NCI-H524 (cell line): ENCODE measurements at places on chromosomes 4 and X.

GRCh38 chrX:55695227-55696018, 22.1 kb upstream of the RRAGB start:
- DNase-seq, result no peak

- DNase-seq, result no peak
These were observed 105.7 kb downstream of the CEP44 start for GRCh38 chr4:174389439-174389838.

GRCh38 chr4:173494013-173494970, 35.7 kb downstream of the HAND2 start:
- DNase-seq, result peak; percentile 18

DNA sequence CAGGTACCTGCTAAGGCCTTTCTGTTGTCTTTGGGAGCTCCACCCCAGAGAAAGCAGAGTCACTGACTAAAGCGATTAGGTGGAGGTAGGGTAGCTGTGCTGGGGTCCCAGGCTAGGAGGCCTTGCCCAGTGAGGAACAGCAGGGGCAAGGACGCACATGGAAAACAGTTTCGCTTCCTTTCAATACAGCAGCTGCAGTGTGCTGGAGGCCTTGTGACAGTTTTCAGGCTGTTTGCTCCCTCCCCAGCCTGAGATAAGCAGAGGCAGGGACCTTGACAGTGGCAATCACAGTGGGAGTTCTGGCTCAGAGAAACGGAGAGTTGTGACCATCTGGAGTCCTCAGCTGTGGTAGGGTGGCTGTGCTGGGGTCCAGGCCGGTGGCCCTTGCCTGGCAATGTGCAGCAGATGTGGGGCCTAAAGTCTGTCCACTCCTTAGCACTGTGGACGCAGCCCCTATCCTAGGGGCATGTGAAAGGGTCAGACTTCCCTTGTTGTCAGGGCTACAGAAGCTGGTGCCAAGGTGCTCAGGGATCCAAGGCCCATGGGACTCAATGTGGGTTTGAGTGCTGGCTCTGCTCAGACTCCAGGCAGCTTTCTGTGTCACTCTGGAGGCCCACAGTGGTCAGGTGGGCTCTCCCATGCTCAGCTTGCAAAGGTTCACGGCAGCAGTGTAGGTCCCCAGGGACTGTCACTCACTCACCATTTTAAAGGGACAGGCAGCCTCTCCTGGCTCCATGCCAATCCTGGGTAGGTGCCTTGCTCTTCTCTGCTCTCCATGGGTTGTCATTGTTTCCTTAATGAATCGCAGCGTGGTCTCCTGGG, 534.9 kb upstream of the FMR1 start:
- peak; percentile 66 for DNase-seq

DNA sequence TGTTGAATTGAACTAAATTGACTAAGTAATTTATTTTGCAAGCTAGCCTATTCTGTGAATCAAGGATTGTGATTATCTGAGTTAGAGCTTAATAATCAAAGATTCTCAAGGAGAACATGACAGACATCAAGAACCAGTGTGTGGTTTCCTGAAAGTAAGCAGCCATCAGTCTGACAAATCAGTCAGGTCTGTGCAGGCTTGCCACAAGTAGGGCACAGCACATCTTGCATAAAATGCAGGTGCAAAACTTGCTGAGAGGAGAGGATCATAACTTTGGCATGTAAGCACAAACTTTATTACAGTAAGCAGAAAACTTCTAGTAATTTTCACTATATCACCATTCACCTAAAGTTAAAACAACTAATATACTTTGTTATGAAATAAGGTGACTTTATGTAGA, 22.5 kb downstream of the FAM241A start:
- DNase-seq, result no peak

GRCh38 chr4:98643755-98644154, 14.7 kb downstream of the TSPAN5 start:
- DNase-seq, result no peak

DNA sequence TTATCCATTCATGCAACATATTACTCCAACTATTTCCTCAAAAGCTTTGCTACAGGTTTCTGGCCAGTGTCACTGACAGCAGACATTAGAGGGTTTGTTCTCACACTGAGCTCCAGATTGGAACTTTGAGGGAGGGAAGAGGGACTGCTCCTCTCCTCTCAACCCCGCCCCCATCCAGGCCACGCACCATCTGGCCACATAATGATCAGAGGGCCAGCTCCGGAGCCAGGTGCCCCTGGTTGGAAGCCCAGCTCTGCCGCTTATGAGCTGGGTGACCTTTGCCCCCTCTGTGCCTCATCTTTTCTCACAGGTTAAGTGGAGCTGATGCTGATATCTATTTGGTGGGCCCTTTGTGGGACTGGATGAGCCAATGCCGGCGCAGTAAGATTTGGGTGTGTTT, 55.8 kb downstream of the C4orf50 start:
- DNase-seq, result peak; percentile 76

- peak; percentile 40 for DNase-seq
These were observed 63.4 kb downstream of the NUDT10 start for GRCh38 chrX:51395810-51396728.
